Retinal pigment epithelial cell (primary cell): ENCODE measurements at places on chromosomes 2 and 18.

GRCh38 chr18:9062418-9062751 is 40.1 kb upstream of the NDUFV2 start:
- no peak for DNase-seq

- DNase-seq = no peak
Measured at GRCh38 chr2:38654528-38655381, 11.2 kb upstream of the GALM start.

- DNase-seq = no peak
Measured at GRCh38 chr2:230932556-230933511, 7.8 kb upstream of the GPR55 start.

- DNase-seq = no peak
Measured at GRCh38 chr2:25797620-25798488, 80.4 kb downstream of the ASXL2 start.

DNA sequence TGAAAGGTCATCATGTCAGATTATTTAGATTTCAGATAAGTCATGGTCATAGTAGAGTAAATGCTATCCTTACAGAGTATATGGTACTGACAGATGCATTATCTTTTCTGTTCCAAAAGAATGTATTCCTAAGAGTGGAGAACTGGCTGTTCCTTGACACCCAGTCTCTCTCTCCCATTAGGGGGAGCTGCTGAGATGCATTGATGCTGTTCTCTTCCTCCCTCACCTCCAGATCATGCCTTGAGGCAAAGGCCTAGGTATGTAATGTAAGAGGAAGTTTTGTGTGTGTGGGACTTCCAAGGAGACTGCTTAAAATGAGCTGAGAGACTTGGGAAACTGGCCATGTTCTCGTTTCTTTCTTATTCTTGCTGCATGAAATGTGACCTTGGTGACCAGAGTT is 979.5 kb upstream of the CELF4 start:
- DNase-seq = no peak
